Brain microvascular endothelial cell (primary cell): ENCODE measurements at places on chromosomes 12 and 14.

DNA sequence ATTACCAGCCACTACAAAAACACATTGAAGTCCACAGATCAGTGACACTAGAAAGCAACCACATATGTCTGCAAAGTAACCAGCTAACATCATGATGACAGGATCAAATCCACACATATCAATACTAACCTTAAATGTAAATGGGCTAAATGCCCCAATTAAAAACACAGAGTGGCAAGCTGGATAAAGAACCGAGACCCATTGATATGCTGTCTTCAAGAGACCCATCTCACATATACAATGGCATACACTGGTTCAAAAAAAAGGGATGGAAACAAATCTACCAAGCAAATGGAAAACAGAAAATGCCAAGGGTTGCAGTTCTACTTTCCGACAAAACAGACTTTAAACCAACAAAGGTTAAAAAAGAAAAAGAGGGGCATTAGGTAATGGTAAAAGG is 307.7 kb downstream of the GPHN start:
- DNase-seq: no peak

DNA sequence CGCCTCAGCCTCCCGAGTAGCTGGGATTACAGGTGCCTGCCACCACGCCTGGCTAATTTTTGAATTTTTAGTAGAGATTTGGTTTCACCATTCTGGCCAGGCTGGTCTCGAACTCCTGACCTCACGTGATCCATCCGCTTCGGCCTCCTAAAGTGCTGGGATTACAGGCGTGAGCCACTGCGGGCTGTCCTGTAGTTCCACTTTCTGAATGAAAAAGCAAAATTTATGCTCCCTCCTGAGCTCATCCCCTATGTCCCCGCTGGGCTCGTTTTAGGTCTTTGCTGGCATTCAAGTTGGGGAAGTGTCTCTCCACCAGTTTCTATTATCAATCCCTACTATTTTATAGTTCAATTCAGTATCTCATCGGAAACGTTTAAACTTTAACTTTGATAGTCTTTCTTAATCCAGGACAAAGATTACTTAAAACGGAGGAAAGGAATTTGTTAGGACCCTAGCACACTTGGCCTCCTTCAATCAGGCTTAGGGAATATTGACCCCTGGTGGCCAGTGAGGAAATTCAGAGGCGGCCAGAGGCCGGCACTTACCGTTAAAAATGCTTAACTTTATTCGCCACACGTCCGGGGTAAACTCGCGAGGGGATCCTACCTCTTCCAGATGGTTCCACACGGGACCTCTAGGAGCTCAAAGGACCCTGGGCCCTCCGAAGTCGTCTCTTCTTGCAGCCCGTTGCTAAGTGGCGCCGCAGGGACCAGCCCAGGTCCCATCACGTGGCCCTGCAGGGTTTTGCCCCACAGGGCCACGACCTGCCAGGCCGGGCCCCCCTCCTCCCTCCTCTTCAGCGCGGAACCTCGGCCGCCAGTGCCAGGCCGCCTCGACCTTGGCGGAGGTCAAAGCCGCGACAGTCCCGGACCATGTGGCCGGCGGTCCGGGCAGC is 11.4 kb upstream of the DNAL1 start:
- peak; percentile 44 for DNase-seq

GRCh38 chr12:107818984-107819383 is 44.5 kb downstream of the ASCL4 start:
- DNase-seq: peak; percentile 60

GRCh38 chr12:6072302-6072752 is 52.1 kb downstream of the VWF start:
- peak; percentile 78 for DNase-seq

DNA sequence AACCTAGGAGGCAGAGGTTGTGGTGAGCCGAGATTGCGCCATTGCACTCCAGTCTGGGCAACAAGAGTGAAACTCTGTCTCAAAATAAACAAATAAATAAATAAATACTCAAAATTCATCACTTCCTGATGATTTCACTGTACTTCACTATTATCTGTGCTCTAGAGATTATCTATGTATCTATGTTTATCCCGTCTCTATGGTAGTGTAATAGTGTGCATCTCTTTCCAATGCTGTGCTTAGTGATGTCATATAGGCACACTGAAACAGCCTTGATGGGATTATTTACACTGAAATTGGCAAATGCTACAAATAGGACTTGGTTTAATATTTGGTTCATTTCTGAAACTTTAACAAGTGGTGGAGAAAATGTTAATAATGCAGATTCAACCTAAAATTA is 6.5 kb downstream of the CAPS2 start:
- no peak for DNase-seq

DNA sequence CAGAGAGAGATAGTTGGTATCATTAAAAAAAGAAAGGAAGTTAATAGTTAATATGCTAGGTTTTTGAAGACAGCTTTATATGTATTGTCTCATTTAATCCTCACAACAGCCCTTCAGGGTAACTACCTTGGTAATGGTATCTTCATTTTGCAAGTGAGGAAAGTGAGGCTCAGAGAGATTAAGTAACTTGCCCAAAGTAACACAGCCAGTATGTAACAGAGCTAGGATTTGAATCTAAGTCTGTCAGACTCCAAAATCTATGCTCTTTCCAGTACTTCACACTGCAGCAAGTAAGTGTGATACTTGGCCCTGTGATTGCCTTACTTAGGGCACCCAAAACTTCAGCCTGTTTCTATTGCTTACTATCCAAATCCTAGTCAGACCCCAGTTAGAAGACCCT is 7.0 kb downstream of the SRP54 start:
- DNase-seq: no peak

DNA sequence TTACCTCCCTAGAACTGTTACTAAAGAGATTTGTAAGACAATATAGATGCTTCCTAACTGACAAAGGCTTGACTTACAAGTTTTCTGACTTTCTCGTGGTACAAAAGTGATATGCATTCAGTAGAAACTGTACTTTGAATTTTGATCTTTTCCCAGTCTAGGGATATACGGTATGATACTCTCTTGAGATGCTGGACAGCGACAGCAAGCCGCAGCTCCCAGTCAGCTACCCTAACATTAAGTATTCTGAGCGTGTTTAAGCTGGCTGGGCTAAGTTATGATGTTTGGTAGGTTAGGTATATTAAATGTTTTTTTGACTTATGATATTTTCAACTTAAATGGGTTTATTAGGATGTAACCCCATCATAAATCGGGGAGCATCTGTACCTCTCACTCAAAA is 55.2 kb upstream of the CDKL1 start:
- DNase-seq: no peak

GRCh38 chr12:76084863-76085519 is 506 bp upstream of the NAP1L1 start:
- no peak for DNase-seq

GRCh38 chr12:45522227-45522626 is 207.3 kb upstream of the ARID2 start:
- DNase-seq: no peak

DNA sequence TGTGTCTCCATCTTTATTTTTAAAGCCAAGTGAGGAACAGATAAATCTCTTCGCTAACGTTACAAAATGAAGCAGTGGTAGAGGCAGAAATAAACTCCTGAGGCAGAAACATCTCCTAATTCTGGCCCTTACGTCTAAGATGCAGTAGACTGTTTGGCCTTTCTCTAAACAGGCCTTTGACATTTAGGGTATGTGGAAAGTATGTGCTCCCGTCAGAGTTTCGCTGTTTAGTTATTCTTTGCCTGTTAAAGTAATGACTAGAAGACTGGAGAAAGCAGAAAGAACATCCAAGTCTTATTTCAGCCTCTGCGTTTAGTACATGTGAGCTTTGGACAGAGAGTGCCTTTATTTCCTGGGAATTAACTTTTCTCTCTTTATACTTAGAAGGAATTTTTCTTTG is 216.6 kb downstream of the RAD51B start:
- no peak for DNase-seq

- DNase-seq: no peak
These were observed 22.3 kb upstream of the MED13L start for GRCh38 chr12:116299665-116300328.

DNA sequence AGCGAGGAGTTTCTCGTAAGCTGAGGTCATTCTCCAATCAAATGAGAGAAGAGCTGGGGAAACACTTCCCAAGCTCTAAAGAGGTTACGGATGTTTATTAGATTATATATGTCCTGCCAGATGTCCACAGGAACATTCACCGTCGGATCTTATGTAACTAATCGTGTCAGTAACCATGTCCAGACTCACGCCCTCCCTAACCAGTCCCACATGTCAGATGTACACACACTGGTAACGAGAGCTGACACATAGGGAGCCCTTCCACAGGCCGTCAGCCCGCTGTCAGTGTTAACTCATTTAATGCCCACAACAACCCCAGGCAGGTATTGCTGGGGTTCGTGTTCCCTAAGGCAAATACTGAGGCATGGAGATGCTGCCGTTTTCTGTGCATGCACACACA is 223.7 kb upstream of the RTL1 start:
- DNase-seq: no peak

- DNase-seq: no peak
These were observed 7.8 kb downstream of the LIMA1 start for GRCh38 chr12:50275556-50275955.

- DNase-seq: no peak
These were observed 193.5 kb downstream of the DIO2 start for GRCh38 chr14:80017795-80018194.

DNA sequence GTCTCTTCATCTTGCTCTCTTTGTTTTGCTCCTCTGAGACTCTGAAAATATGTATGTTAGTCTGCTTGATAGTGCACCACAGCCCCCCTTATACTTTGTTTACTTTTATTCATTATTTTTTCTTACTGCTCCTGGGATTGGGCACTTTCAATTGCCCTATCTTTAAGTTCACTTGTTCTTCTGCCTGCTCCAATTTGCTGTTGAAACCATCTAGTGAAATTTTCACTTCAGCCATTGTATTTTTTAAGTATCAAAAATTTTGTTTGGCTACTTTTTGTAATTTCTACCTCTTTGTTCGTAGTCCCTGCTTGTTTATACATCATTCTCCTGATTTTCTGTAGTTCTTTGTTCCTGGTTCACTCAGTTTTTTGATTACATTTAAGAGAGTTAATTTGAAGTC is 223.3 kb downstream of the SLC38A4 start:
- DNase-seq: no peak

DNA sequence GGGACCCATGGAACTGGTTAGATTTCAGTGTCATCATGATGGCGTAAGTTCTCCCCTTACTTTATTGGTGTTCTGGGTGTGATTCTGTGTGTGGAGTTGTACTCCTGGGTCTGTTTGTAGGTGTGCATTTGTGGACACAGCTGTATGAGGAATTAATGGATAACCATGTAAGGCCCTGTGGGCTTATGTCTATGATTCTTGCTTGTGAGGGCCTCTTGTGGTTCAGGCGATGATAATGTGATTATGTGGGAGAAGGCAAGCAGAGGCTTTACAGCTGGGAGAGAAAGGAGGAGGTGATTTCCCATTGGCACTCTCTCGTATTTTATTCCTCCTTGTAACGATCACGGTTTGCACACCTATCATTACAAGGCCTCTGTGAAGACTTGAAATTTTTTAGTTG is 96.1 kb downstream of the SCN8A start:
- DNase-seq: no peak

DNA sequence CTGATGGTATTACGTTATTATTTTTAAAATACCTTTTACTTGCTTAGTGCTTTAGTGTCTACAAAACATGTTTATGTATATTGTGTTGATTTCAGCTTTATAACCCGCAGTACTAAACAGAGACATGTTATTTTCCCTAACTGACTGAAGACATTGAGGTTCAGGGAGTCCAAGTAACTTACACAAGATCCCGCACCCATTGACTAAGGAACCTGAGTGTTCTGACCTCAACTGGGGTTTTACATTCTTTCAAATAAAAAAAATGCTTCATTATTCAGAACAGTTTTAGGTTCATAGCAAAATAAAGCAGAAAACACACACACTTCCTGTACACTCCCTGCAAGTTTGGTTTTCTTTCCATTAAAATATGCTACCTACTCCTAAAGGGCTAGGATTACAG is 60.4 kb upstream of the METAP2 start:
- DNase-seq: no peak

DNA sequence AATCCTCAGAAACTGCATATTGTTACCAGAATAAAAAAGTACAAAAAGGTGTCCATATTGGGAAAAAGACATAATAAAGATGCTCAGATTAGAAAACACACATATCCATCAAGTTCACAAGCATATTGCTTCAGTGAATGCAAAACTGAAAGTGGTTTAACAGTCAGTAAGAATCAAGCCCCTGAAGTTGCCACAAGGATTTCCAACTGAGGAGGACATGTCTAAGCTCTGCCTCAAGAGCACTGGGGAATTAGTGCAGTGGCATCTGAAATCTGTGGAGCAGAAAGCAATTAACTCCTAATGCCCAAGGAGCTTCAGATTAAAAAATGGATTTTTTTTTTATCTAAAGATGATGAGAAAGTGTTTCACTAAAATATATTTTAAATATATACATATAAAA is 113.2 kb downstream of the DENND5B start:
- DNase-seq: no peak

- DNase-seq: no peak
These were observed 367.3 kb downstream of the BCL11B start for GRCh38 chr14:98904677-98905076.

GRCh38 chr14:72512925-72513324 is 381.0 kb downstream of the DPF3 start:
- no peak for DNase-seq

DNA sequence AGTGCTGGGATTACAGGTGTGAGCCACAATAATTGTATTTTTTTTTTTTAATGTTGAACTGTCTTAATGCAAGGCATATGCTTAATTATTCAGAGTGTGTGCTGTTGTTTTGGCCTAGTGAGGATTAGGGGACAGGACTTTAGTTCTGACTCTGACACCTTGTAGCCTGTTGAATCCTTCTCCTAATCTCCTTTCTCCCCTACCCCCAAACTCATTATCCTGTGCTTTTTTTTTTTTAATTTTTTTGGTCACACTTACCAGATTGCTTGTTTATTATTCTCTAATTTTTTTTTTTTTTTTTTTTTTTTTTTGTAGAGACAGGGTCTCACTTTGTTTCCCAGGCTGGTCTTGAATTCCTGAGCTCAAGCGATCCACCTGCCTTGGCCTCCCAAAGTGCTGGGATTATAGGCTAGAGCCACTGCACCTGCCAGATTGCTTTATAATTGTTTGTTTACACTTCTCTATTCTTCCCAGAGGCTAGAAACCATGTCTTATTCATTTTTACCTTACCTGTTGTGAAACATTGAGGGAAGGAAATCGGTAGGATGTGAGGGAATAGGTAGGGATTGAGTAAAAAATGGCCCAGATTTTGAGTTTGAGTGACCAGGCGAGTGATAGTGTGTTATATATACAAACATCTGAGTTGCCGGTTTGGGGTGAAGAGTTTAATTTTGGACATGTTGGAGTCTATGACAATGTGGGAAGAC is 32.2 kb downstream of the DIP2B start:
- no peak for DNase-seq

DNA sequence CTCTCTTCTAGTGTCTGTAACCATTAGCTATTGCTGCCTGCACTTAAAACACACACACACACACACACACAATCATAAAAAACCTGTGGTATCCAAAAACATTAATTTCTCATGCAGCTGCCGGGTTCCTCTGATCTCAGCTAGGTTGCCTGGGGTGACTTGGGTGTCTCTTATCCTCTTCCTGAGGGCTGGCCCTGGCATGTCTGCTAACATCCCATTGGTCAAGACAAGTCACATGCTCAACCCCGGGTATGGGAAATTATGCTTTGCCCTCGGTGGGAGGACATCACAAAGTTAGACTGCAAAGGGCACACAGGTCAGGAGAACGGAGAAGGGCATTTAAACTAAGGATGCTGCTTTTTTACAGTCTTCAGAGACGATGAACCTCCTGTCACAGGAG is 55.7 kb downstream of the TRPV4 start:
- DNase-seq: peak; percentile 21
